ENCODE measurements at places on chromosomes 2 and 18.

GRCh38 chr18:24027156-24027827, 12.7 kb downstream of the TTC39C start:
- no peak for DNase-seq

DNA sequence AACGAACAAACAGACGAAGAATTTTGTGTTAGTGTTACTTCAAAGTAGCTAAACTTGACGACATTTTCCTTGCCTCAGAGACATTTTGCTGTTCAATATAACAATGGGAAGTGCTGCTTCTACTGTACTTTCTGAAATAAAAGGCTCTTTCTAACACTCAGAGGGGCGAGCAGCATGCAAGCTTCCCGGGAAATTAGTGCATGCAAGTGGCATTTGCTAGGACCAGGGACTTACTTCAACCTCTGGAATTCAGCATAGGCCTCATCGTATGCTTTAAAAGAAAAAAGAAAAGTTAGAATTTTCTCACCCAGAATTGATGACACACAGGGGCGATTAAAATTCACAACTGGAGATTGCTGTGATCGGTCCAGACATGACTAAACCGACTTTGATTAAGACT, 62.5 kb upstream of the LPIN2 start:
- no peak for DNase-seq

- DNase-seq, result no peak
Observed at GRCh38 chr2:205800773-205801172, 118.5 kb downstream of the NRP2 start.

DNA sequence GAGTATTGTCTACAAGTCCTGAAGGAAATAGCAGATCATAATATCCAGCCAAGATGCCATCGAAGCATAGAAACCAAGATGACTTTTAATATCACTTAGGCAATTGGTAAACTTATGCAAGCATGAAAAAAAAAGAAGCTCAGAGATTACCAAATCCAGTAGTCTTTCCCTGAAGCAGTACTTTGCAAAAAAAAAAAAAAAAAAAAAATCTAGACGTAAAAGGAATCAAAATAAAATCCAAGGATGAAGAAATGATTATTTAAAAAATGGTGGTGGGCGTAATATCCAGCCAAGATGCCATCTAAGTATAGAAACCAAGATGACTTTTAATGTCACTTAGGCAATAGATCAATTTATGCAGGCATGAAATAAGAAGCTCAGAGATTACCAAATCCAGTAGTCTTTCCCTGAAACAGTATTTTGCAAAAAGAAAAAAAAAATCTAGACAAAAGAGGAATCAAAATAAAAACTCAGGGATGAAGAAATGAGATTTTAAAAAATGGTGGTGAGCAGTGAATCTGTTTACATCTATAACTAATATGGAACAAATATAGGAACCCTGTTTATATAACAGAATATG, 108.8 kb downstream of the GYPC start:
- DNase-seq, result no peak

DNA sequence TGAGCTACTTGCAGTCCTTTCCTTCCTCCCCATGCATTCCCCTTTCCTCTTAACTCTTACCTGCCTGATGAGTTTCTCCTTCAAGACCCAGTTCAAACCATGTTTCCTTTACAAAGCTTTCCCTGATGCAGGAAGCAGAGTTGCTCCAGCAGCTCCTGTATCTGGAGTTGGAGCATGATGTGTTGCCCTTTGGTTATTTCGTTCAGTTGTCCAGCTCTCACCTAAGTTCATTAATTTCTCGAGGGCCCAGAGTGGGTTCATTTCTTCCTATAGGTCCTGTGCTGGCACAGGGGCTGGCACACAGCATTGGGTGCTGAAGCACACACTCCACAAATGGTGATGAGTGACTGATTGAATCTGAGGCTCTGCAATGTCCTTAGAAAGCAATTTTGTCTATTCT, 23.0 kb upstream of the TMEM214 start:
- DNase-seq, result no peak

GRCh38 chr18:8945514-8945913, 157.0 kb upstream of the NDUFV2 start:
- DNase-seq, result no peak

DNA sequence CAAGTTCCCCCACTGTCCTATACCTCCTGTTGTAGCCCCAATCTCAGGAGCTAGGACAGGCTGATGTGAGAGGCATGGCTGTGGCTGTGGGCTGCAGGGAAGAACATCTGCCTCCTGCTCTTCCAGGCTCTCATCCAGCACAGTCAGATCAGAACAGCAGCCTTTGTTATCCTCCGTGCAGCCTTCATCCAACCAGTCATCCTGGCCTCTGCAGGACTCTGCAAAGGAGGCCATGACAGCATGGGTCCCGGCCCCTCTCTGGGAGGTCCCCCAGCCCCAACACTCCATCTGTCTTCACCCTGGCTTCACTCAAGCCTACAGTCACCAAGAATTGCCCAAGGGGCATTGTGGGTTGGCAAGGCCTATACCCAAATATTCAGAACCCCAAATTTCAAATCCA, 223.2 kb upstream of the COPS8 start:
- DNase-seq, result no peak

- DNase-seq, result no peak
Observed at GRCh38 chr2:237907144-237907543, 47.7 kb downstream of the RAMP1 start.

- no peak for DNase-seq
Observed at GRCh38 chr2:22690096-22690495, 694.9 kb upstream of the KLHL29 start.

DNA sequence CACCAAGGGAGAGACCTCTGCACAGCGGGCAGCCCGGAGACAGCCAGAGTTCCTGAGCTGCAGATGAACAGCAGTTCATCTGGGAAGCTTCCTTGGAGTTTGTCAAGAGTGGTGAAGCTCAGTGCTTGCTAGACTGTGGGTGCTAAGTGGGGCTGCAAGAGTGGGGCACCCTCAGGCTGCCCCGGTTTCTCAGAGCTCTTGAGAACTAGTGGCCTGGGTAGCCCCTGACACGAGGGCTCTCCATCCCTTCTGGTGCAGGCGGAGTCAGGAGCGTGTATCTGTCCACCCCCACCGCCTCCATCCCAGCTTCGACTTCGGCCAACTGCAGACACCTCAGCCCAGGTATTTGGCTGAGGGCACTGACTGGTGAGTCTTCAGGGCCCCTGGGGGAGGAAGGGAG, 222.0 kb downstream of the LOXHD1 start:
- no peak for DNase-seq

DNA sequence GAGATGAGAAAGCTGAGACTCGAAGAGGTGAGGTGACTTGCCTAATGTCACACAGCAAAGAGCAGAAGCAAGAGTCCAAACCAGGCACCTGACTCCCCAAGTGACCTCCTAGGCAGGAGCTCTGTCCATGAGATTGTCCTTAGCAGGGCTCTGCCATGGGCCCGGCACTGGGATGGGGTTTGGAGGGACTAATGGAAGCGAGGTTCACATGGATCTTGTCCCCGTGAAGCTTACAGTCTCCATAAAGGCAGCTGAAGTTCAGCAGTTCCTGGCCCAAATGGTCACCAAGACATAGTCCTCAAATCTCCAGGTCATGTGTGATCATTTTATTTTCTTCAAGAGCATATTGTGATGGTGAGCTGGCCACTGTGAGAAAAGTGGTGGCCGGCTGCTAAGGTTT, 57.0 kb upstream of the AFF3 start:
- no peak for DNase-seq

DNA sequence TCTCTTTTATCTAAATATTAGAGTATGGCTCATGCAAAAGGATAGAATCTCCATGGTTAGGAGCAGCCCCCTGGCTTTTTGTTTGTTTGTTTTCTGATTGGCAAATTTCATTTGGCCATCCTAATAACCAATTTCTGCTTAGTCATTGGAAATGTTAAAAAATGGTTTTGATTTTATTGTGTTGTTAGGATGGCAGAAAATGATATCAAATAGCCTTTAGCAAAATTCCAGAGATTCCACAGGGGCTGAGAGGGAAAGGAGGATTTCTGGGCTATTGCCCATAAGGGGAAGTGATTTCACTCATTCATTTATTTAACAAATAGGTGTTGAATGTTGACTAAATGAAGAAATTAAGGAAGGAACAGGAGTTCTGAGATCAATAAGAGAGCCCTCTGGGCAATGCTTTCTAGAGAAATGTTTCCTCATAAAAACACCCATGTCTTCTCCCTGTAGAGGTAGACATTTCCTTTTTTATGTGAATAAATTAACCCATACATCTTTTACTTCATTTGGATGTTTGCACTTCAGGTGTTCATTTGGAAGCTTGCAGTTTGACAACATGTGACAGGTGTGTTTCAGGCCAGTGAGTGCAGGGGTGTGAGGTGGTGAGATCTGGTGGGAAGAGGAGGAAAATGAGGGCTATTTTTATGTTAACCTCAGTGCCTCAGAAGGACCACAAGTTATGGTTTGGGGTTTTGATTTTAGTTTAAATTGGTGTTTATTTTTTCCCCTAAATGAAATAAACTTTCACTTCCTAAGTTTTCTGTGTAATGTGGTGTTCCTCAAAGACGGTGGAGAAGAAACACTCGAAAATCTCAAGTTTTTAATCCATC, 61.7 kb upstream of the EPC2 start:
- DNase-seq, result no peak

GRCh38 chr2:178404368-178404767, 46.6 kb downstream of the PRKRA start:
- no peak for DNase-seq

DNA sequence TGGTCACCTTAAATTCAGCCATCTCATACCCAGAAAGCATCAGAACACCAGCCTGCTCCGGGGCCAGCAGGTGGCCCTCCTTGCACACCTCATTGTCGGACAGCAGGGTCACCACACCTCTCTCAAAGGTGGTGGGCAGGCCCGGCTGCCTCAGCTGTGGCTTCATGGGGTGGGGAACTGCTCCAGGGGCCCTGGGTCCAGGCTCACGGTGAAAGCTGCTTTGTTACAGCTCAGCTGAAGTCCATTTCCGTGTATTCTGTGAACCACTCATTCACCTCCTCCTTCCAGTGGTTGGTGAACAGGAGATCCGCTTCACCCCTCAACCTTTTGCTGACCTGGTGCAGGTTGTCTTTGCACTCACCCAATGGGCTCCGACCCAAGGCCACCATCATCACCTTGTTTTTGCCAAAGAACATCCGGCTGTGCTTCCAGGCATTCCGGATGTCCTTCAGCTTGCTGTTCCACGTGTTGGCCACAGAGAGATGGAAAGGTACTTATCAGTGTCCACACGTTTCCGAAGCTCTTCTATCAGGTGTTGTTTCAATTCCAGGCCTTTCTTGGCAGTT, 78.6 kb upstream of the LDLRAD4 start:
- DNase-seq, result no peak

- no peak for DNase-seq
Observed at GRCh38 chr2:3113769-3114168, 263.8 kb downstream of the EIPR1 start.

DNA sequence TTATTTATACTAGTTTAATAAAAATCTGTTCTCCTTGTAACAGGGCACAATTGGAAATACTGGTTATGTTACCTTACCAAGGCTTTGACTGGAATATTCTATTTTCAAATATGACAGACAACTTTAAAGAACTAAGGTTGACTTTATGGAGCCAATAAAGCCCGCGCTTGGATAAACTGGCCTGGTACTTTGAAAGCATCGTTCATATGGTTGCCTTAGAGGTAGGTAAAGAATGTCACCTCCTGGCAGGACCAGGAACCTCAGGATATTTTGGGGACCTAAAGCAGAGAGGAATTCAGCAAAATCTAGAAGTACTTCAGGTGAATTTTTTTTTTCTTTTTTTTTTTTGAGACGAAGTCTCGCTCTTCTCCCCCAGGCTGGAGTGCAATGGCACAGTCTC, 71.2 kb upstream of the CREB1 start:
- no peak for DNase-seq

DNA sequence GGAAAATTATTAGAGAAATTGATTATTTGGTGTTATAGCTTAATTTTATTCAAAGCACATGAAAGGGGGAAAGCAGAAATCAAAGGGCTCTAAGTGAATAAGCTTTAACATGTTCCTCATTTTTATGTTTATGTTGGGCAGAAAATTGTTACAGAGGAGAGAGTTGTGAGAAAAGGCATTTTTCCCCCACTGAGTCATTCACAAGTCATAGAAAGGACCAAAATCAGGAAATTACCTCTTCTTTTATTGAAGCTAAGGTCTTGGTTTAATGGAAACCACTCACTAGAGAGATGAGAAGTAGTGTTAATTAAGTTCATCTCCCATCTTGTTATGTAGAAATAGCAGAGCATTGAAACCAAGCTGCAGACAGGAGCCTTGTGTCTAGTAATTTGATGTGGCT, 175.3 kb upstream of the THUMPD2 start:
- DNase-seq, result no peak

- no peak for DNase-seq
Observed at GRCh38 chr2:177683661-177684069, 291.1 kb downstream of the AGPS start.

DNA sequence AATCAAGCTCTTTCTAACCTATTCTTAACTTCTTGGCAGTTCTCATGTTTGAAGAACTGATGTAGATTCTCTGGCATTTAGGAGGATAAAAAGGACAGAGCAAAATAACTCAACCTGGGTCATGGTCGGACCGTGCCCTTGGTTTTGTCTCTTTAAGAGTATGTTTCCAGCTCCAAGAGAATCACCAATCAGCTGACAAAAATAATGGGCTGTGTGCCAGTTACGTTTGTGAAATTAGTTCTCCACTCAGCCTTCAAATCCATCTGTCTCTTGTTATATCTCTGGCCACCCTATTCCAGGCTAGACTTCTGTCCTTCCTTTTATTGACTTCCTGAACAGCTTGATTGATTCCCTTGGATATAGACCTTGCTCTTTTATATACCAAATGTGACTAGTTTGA, 225.7 kb downstream of the EPHA4 start:
- DNase-seq, result no peak
